ENCODE measurements at places on chromosomes 6 and 20.

DNA sequence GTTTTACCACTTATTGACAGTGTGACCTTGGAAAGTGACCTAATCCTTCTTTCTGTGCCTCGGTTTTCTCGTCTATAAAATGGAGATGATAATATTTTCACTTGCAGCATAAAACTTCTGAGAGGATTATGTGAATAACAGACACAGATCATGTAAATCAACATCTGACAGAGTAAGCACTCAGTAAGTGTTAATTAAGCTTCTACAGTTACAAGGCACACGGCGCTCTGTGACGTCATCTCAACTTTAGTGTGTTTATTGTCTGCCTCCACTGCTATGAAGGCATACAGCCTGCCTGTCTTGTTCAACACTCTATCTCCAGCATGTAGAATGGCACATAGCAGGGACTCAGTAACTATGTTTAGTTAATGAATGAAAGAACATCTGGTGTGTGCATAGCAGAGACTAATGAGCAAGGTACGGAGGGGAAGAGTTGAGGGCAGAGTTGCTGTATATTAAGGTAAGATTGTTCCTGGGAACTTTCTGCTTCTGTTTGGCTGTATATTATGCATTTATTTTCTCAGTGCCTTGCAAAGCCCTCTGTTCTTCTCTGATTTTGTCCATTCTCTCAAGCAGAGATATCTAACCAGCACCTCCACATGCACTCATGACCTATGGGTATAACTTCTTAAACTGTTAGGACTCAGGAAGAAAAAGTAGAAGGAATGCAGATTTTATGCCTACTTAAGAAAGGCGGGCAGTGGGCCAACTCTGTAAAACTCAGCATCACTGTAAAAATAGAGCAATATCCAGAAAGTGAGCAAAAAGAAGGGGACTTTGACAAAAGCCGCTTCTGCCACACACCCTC, 66.4 kb upstream of the STMND1 start:
- DNase-seq = no peak

GRCh38 chr6:113969888-113970804, 802 bp downstream of the HDAC2 start:
- no peak for DNase-seq

DNA sequence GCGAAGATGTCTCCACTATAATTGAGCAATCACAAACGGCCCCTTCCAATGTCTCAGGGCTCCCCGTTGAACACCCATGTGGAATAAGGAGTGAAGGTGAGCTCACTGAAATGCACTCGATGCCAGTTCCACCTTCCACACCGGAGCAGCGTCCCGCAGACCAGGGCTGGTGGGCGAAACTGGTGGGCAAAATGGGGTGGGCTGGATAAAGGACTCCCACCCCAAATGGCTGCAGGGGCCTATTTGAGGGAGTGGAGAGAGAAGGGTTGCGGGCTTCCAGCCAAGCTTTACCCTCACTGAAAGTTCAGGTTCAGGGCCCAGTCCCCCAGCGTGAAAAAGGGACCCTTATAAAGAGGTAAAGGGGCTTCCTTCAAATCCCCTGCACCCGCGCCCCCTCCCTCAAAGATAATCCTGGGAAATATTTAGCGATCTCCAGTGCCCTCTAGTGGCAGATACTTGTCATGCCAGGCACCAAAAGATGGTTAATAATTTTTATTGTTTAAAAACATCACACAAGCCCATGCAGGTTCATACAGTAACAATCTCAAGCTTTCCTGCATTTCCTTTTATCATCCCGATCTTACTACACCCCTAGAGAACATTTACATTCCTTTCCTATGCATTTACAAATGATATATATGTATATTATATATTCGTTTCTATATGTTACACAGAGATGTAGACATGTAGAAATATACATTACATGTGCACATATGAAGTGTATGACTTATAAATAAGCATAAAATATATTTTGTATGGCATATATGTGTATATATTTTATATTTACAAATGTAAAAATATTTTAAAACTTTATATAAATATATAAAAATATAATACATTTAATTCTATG, 58.2 kb upstream of the NKX2-2 start:
- no peak for DNase-seq

DNA sequence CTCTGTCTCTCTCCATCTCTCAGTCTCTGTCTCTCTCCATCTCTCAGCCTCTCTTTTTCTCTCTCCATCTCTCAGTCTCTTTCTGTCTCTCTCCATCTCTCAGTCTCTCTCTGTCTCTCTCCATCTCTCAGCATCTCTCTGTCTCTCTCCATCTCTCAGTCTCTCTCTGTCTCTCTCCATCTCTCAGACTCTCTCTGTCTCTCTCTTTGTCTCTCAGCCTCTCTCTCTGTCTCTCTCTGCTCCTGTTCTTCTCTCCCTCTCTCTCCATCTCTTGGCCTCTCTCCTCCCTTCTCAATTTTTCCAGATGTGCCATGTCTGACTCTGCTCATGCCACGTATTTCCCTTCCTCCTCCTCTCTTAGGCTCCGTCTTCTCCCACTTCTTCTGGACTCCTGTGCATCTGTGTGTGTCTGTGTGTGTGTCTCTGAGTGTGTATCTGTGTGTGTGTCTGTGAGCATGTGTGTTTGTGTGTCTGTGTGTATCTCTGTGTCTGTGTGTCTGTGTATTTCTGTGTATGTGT, 72.7 kb downstream of the SRC start:
- DNase-seq = no peak

- DNase-seq = no peak
Measured at GRCh38 chr6:90319979-90320685, 23.5 kb upstream of the BACH2 start.

GRCh38 chr20:50967586-50967985, 9.0 kb downstream of the MOCS3 start:
- DNase-seq = no peak

- no peak for DNase-seq
Measured at GRCh38 chr20:36432096-36432495, 109.2 kb upstream of the MYL9 start.

Measured in fibroblast of skin of left biceps (primary cell).